CD4-positive, alpha-beta T cell treated with Interleukin-15 for 1 hour (primary cell): ENCODE measurements at places on chromosomes 4 and X.

GRCh38 chr4:169840554-169840953 is 82.8 kb upstream of the HPF1 start:
- no peak for DNase-seq

- DNase-seq: no peak
Measured at GRCh38 chr4:175035905-175036304, 117.7 kb downstream of the ADAM29 start.

- no peak for DNase-seq
Measured at GRCh38 chr4:25466966-25467697, 90.1 kb downstream of the ANAPC4 start.

- DNase-seq: no peak
Measured at GRCh38 chr4:135256111-135256510, 1054.5 kb upstream of the PABPC4L start.

DNA sequence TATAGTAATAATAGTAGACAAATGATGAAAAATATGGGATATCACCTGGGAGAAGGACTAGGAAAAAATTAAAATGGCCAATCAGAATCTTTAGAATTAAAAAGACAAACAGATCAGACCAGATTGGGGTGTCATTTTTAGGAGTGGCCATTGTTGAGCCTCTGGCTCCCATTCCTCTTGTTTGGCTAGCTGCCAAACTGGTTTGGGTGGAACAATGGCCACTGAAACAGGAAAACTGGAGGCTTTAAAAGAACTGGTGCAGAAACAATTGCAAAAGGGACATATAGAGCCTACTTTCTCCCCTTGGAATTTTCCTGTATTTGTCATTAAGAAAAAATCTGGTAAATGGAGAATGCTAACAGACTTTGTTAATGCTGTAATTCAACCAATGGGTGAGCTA is 294.8 kb upstream of the DKK2 start:
- DNase-seq: no peak

DNA sequence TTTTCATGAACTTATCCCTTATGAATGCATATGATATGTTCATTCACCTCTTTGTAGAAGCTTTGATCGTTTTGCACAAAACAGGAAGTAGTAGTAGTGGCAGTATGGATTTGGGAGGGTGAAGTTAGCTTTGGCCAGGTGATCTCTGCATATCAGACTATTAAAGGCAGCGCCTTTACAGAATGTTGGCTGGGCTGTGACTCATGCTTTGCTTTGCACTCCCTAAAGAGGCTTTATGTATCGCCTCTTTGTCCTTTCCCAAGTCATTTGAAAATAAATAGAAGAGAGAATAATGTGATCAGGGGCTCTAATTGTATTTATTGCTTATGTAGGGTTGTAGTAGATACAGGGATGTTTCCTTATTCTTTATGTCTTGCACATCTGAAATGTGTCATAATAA is 50.4 kb downstream of the SHROOM3 start:
- DNase-seq: no peak

- no peak for DNase-seq
Measured at GRCh38 chr4:80876810-80877209, 153.7 kb upstream of the BMP3 start.

GRCh38 chrX:23908219-23909004 is 606 bp downstream of the CXorf58 start:
- no peak for DNase-seq

DNA sequence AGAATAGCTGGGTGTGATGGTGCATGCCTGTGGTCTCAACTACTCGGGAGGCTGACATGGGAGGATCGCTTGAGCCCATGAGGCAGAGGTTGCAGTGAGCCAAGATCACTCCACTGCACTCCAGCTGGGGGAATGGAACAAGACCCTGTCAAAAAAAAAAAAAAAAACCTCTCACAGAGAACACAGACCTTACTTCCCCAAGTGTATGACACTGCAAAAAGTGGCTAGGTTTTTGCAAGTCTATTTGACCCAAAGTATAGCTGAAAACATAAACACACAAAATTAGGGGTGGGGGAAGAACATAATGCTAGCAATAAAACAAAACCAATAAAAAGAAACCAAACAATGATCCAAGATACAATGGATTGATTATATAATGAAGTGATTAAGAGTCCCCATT is 6.7 kb downstream of the LAMP2 start:
- DNase-seq: no peak

DNA sequence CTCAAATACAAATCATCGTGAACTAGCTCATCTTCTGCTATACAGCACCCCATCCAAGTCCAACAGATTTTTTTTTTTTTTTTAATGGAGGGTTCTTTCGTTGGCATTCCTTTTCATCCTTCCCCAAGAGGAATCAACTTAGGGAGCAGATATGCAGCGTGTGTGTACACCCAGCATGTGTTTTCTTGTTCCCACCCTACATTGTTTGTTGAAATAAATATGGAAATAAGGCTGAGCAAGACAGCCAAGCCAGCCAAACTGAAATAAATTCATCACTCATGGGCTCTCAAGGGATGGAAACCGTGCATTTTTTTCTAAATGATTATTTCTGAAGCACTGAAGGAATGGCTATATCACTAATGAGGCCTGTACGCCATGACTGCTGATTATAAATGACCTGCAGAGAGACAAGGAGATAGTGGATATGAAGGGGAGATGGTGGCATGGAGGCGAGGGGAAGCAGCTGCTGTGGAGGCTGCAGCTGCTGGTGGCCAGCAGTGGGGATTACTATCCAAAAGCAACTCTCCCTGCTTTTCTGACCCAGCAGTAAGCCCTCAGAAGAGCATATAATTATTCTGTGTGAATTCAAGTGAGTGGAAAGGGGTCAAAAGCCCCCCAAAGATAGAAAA is 173.9 kb downstream of the MGST2 start:
- no peak for DNase-seq

- DNase-seq: no peak
Measured at GRCh38 chrX:153633048-153633447, 14.0 kb upstream of the DUSP9 start.

DNA sequence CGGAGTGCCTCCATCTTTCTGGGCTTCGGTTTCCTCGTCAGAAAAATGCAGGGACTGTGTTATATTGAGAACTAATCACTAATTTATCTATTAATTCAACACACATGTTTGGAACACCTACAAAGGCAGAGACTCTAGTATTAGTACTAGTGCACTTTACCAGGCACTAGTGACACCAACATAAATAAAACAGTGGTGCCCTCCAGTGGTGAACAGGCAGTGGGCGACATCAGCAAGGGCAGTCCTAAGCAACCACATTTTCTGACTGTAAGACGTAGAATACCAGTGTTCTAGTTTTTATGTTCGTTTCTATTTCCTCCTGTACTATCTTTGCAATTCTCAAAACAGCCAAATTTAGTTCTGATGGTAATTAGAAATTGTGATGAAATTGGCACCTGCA is 69.1 kb upstream of the UCP1 start:
- no peak for DNase-seq
